Anterior cingulate cortex (tissue), 58 donors: ENCODE measurements at places on chromosomes 5 and 9.
A peak's percentile ranks its signal among the peaks of the same experiment; 100 is the strongest.

- peak; percentile 92 for DNase-seq
Measured at GRCh38 chr5:95858661-95859595, 36.4 kb upstream of the GLRX start.

- no peak for DNase-seq
Measured at GRCh38 chr5:132451387-132451786, 39.2 kb downstream of the IRF1 start.

DNA sequence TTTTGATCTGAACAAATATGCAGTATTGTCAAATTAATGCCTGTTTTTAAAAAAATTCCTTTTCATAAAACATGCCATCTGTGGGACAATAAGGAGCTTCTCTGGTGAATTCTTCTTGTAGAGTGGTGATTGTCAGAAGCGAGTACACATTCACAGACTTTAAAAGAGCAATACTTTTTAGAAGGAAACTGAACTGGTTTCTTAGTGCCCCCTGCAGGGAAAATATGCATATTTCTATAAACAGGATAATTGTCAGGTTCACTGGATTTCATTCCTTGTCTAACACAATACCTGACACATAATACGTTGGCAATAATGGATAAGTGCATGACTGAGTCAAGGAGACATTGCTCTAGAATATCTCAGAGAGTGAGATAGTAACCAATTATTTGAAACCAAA lies 133.7 kb downstream of the KIF4B start:
- DNase-seq, result no peak

DNA sequence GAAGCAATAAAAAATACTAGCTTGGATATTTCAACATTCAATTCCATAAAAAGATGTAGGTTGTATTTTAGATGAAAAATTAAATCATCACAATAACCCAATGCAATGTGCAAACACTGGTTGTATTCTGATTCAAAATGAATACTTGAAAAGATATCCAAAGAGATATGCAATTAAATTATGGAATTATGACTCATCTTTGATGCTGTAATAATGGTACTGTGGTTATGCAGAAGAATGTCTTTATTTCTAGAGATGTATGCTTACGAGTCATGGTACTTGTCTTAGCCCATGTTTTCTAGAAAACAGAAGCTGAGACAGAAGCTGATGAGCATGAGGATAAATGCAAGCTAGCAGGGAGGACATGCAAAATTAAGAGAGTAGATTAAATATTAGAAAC lies 1941.4 kb upstream of the NUDT12 start:
- DNase-seq, result no peak

- DNase-seq, result no peak
Measured at GRCh38 chr5:150056075-150056443, 30.3 kb downstream of the CSF1R start.

GRCh38 chr9:22157276-22157675 lies 148.2 kb upstream of the CDKN2B start:
- no peak for DNase-seq

- DNase-seq, result no peak
Measured at GRCh38 chr9:97905228-97905627, 17.1 kb downstream of the TRMO start.
